ENCODE measurements at places on chromosomes 2 and 18.

- DNase-seq, result no peak
Observed at GRCh38 chr2:45000921-45001868, 8.1 kb downstream of the SIX2 start.

DNA sequence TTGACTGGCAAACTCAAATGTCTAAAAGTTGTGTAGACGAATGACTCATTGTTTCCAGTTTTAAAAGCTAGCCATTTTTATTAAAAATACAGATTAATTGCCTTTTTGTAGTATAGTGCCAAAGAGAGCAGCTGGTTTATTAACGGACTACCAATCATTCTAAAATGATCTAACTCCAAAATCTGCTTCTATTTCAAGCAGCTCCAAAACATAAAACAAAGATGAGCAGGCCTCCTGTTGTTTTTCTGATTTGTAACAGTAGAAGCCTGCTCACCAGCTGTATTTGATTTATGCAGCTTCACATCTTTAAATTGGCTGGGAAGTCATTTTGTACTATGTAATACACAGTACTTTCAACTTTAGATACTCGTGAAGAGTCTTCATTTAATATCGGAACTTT lies 171.8 kb downstream of the UBR3 start:
- DNase-seq, result no peak

GRCh38 chr2:145199042-145199441 lies 679.1 kb upstream of the ZEB2 start:
- no peak for DNase-seq

GRCh38 chr2:77521931-77522470 lies at the start of gene LRRTM4:
TSS of gene LRRTM4 (minus strand) at chr2:77522376.
- no peak for DNase-seq

DNA sequence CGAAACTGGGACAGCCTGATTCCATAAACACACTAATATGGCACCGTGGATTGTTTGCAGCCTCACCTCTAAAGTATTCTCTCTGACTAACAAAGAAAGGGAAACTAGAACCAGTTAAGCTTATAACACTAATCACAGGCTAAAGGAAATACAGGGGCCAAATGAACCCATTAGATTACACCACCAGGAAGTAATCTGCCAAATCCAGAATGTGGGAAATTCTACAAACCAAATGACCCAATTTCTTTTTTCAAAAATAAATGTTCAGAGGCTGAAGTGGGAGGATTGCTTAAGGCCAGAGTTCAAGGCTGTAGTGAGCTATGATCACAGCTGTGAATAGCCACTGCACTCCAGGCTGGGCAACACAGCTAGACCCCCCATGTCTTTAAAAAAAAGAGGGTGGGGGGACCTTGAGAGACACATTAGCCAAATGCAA lies 1.5 kb upstream of the MPPE1 start:
- no peak for DNase-seq

GRCh38 chr2:97068074-97068473 lies 26.6 kb downstream of the FAHD2B start:
- no peak for DNase-seq

GRCh38 chr18:40019797-40020392 lies 1935.1 kb upstream of the PIK3C3 start:
- DNase-seq, result no peak

DNA sequence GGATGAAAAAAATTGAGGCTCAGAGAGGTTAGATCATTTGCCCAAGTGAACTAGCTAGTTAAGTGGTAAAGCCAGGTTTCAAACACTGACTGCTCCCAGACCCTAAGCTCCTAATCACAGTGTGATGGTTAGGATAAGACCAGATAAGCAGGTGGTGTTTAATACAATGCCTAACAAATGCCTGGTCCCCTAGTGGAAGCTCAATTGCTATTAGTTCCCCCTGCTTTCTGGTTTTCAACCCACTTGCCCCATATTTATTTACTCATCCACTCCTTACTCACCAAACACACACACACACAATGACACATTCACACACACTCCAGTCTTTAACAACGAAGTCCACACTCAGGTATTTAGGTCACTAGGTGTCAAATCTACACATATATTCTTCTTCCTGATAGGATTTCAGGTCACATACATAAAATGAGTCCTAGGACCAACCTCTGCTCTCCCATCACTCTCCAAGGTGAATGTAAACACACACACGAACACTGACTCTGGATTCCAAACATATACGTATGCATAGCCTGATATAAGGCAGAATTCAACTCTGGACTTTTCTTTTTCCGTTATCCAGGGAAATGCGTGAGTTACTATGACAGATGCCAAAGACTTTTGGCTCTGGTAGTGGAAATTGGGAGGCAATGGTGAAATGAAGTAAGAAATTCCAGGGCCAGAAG lies 73.6 kb upstream of the TSPYL6 start:
- no peak for DNase-seq

DNA sequence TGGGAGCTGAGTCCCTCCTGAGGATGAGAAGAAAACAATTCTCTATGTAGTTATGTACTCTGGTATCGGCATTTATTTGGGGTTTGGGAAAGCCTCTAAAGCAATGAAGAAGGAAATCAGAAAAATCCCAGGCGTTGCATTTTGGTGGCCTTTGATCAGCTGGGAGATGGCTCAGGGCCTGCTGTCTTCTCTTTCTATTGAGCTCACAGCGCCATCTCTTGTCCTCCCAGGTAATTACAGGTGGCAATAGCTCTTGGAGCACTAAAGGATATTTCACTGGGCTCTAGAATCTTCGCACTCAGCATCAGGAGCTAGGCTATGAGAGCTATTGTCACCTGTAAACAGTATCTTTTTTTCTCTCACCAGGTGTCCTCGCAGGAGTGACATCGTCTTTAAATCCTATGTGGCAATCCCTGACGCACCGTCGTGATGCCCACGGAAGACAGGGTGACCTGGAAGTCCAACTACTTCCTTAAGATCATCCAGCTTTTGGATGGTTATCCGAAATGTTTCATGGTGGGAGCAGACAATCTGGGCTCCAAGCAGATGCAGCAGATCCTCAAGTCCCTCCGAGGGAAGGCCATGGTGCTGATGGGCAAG lies 76.1 kb upstream of the PMAIP1 start:
- no peak for DNase-seq

GRCh38 chr2:159219394-159219998 lies 67.0 kb downstream of the WDSUB1 start:
- DNase-seq, result no peak

DNA sequence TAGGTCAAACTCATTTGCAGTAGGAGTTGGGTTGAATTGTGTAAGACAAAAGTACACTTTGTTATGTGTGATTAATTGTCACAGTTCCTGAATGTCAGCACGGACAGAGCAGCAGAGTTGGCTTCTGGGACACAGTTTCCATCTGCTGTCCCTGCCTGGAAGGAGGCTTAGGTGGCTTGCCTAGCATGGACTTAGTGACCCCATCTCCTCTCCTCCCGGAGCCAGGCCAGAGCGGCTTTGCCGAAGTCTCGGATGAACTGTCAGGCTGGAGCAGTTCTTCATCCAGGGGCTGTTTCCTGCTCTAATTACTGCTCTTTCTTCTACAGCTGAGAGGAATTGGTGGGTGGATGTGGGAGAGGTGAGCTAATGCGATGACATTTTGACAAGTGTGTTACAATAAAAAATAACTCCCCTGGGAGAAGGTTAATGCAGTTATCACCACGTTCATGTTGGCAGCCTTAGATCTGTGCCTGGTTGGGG lies 102.0 kb downstream of the SH3RF3 start:
- DNase-seq, result no peak

DNA sequence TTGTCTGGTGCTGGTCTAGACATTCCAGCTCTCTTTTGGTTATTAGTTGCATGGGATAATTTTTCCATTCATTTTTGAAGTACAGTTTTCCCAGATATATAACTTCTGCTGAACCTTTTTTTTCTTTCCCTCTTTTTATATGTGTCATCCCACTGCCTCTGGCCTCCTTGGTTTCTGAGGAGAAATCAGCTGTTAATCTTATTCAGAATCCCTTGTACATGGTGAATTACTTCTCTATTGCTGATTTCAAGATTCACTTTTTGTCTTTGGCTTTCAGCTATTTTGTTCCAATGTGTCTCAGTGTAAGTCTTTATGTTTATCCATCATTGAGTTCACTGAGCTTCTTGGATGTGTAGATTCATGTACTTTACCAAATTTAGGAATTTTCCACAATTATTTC lies 99.7 kb downstream of the ARHGEF4 start:
- DNase-seq, result no peak

DNA sequence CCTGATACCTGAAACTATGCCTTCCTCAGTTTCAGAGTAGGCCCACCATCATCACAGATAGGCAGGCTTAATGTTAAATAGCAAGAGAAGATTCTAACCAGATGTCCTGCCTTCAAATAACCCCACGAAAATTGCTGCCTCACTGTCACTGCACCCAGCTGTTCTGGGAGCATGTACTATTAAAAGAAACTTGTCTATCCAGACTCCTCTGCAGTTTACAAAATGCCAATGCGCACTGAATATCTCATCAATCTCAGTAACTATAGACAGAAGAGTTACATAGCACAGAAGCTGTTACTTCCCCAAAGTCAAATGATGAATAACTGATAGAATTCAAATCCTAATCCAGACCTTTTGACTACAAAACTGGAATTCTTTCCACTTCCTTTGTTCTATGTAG lies 43.9 kb downstream of the WDR75 start:
- no peak for DNase-seq

DNA sequence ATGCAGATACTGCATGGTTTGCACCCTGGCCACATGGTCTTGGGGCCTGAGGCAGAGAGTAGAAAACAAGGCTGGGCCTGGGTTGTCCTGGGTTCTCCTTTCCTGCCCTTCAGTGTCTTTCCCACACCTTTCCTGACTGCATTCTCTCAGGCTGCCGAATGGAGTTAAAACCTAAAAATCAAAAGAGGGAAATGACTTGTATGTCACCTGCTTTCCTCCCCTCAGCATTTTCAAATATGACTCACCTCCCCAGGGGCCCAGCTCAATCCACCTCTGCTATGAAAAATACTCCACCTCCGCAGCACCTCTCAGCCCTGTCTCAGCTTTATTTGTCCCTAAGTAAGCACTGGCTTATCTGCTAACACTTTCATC lies 457.8 kb upstream of the MEX3C start:
- no peak for DNase-seq

- no peak for DNase-seq
Observed at GRCh38 chr2:7987992-7988391, 693.9 kb upstream of the ID2 start.

DNA sequence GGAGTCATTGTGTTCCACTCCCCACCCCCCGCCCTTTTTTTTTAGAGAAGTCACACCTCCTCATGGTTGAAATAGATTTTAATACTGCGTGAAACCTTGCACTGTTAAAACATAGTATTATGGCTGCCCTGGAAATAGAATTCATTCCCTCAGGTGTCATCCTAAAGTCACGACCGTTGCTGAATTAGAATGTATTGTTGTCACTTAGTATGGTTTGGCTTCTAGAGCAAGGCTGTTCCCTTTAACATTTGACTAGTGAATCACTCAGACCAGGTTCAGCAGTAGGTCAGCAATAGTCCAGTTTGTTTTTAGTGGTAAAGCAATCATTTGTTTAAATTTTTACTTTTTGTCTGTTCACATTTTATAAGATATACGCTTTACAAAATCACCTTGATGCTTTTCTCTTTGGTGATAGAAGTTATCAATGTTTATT lies 1.2 kb downstream of the BABAM2 start:
- no peak for DNase-seq

DNA sequence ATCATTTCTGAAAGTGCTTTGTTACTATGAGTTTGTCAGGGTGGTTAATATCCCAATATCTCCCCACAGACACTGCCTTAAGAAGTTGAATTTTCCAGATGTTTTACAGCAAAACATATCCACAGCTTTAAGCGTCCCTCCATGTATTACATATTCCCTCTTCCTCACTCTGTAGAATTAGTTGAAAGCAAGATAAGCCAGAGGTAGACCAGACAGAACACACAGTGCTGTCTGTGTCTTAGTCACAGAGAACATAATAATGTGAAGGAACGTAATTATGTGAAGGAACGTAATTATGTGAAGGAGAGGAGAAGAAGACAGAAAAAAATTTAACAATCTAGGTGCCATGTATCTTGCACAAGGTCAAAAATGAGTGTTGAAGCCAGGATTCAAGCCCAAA lies 81.9 kb upstream of the LRATD1 start:
- DNase-seq, result no peak

DNA sequence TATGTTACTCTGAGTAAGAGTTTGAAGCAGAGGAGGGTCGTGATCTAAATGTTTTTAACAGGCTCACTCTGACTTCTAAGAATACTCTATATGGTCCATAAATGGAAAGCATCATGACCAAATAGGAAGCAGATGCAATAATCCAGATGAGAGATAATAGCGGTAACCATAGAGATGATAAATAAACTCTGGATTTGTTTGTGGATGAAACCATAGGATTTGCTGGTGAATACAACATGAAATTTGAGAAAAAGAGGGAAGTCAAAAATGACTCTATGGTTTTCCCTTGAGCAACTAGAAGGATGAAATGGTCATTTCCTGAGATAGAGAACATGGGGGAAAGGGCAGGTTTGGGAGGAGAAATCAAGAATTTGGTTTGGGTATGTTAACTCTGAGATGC lies 3.9 kb downstream of the HEATR5B start:
- no peak for DNase-seq

GRCh38 chr2:42321452-42322064 lies 39.5 kb downstream of the COX7A2L start:
- DNase-seq, result no peak

DNA sequence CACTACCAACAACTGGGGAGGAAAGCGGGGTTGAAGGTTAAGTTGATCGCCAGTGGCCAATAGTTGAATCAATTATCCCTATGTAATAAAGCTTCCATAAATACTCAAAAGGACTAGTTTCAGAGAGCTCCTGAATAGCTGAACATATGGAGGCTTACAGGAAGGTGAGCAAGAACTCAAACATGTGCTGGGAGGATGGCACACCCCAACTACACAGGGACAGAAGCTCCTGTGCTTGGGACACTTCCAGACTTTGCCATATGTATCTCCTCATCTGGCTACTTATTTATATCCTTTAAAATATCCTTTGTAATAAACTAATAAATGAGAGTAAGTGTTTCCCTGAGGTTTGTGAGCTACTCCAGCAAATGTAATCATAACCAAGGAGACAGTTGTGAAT lies 115.7 kb downstream of the HNMT start:
- DNase-seq, result no peak

DNA sequence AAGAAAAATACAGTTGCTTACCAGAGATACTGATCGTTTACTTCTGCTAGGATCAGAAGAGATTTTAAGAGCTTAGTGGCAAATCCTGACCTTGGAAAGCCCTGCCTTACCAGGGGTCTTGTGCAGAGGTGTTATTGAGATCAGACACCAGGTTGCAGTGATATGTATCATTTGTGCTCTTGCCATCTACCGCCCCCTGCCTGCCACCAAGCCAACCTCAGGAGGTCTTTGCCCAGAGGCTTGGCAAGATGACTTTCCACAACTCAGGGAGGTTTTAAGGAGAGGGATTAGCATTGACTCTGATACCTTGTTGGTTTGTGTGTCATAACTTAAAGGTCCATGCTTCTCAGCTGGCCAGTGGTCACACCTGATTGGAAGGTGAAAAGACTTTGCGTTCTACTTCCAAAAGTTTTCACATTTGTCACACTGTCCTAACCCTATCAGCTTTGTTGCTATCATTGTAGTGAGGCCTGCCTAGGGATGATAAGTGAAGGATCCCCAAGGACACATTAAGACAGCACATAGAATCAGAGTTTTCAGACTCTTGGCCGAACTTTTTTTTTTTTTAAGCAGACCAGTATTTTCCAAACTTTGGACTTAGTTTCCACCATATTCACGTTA lies 46.2 kb upstream of the MGAT5 start:
- no peak for DNase-seq

GRCh38 chr2:71154798-71155197 lies 24.4 kb downstream of the MPHOSPH10 start:
- DNase-seq, result no peak

Measured in GOT3 (cell line).